Stimulated activated CD8-positive, alpha-beta memory T cell treated with anti-CD3 and anti-CD28 coated beads, Interleukin-15, amount 100 ng/mL, for 24 hours (primary cell): ENCODE measurements at places on chromosomes 7 and 10.

DNA sequence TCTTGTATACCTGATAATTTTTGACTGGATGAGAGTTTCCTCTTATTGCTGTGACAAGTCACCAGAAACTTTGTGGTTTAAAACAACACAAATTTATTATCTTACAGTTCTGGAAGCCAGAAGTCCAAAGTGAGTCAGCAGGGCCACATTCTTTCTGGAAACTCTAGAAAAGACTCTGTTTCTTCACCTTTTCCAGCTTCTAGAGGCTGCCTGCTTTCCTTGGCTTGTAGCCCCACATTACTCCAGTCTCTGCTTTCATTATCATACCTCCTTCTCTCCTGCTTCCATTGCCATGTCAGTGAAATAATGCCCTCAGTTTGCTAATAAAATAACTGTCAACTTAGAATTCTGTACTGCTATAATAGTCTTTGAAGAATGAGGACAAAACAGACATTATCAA, 65.3 kb downstream of the VCL start:
- DNase-seq: no peak

GRCh38 chr7:95904099-95904498, 131.7 kb downstream of the DYNC1I1 start:
- DNase-seq: no peak

- DNase-seq: no peak
Measured at GRCh38 chr7:99372275-99373090, 2.0 kb upstream of the ARPC1B start.

DNA sequence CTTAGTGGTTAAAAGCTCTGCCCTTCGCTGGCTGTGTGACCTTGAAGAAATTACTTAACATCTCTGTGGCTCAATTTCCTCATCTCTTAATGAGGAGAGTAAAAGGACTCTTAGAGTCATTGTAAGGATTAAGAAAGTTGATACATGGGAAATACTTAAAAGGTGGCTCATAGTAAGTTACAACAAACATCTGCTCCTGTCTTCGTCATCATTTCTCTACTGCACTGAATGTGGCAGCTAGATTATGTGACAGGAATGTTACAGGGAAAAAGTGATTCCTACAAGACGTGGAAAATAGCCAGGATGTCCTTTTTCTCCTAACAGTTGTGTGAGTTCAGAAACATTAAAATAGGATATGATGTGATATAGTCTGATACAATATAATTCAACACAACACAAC, 184.7 kb downstream of the FRMD4A start:
- DNase-seq: no peak

GRCh38 chr10:99520040-99520846, 12.5 kb upstream of the NKX2-3 start:
- DNase-seq: no peak

DNA sequence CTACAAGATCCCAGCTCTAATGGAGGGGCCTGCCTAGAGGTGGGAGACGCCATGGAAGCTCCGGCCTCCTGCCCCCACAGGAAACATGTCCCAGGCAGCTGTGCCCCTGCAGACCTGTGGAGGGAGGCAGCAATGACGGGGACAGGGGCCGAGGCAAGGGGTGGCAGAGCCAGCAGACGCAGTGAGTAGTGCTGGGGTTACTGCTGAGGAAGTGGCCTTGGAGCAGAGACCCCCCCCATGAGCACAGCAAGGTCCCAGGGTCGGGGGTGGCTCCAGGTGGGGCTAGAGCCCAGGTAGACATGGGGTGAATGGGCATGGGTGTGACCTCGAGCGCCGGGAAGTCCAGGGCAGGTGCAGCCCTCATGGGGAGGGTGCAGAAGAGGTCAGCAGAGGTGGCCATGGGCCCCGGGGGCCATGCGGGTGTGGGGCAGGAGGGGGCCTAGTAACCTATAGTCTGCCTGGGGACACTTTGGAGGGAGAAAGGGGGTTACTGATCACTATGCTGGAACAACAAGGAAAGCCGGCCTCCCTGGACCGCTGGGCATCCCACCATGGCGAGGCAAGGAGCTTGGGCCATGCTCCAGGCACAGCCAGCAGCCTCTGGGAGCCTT, 45.5 kb downstream of the JAKMIP3 start:
- DNase-seq: no peak

DNA sequence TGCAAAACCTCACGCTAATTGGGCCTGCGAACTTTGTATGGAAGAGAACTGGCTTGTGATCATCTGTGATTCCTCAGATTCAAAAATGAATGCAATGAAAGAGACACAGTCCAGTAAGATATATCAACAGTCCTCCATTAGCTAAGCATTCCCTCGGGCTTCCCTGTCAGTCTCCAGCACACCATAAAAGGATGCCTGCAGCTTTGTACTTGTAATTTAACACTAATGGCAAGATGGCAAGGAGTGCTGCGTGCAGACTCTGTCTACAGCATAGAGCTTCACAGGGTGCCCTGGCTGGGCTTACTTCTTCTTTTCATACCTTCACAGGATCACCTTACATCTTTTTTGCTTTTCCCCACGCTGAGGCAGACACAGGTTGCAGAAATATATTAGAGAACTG, 200.0 kb downstream of the GFRA1 start:
- DNase-seq: no peak

- DNase-seq: no peak
Measured at GRCh38 chr10:50394832-50395231, 143.5 kb upstream of the ASAH2 start.

GRCh38 chr10:26593896-26594295, 103.6 kb upstream of the PDSS1 start:
- no peak for DNase-seq

- no peak for DNase-seq
Measured at GRCh38 chr10:92696606-92697383, 7.0 kb downstream of the HHEX start.

DNA sequence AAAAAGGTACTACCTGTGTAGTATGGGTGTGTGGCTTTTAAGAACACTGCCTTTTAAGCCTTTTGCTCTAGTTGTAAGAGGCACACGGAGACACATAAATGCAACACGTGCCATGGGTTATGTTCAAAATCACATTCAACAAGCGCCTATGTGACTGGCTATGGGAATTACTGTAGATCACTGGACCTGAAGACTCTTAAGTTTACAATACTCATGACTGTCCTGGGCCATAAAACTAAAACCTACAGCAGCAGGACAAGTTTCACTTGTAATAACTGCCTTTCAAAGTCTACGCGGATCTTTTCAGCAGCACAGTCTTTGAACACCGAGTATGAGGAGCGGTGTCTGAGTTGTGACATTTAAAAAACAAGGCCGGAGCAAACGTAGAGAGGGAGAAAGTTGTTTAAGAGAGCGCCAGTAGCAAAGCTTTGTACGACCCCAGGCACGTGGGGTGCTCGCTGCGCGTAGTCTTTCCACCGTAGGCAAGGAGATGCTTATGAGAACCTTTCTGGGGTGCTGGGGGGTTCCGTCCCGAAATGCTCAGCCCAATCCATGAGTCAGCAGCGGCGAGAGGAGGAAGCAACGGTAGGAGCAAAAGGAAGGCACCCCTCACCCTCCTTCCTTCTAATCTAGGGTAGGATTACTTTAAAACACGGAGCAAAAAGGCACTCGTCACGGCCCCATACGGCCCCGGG, 662 bp downstream of the DNAJC2 start:
- peak; percentile 6 for DNase-seq

DNA sequence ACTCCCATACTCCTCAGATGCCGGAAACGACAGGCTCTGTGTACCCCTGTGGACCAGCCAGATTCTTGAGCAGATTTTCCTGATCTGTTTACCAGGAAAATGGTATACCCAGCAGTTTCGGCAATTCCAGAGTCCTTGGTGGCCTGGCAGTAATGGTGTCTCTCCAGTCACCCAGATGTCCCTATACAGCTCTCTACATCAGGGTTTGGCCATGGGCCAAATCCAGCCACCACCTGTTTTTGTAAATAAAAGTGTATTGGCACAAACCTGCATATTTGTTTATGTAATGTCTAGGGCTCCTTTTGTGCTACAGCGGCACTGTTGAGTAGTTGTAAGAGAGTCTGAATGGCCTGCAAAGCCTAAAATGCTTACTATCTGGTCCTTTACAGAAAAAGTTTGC, 491.3 kb downstream of the RPS24 start:
- no peak for DNase-seq

DNA sequence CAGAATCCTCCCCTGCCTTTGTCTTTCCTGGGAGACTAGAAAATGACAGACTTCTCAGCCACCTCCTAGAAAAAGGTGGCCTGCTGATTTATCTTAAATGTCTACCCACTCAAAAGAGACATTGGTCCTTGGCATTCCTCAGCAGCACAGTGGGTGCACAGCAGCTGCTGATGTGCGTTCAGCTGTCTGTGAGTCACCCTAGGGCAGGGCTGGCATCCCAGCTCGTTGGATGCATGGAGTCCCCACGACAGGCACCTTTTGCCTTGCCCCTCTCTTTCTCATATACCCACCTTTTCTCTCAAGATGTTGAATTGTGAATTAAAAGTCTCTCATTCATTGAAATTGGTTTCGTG, 113.0 kb downstream of the DOCK1 start:
- no peak for DNase-seq

DNA sequence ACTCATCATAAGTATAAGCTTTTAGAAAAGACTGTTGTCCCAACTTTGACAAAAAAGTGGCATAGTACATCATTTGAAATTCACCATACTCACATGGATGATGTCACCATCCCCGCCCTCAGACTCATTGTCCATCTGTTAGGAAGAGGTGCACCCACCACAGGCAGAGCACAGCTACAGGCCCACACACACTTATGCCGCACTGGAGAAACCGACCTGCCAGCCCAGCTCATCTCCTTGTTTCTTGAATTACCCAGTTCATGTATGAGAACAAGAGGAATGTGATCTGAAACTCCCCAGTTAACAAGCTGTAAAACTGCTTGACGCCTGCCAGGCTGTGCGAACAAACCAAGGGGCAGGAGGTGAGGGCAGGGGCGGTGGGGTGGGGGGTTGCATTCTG, 312.0 kb downstream of the DPP6 start:
- no peak for DNase-seq

- DNase-seq: no peak
Measured at GRCh38 chr7:25349283-25350017, 121.2 kb upstream of the NPVF start.

DNA sequence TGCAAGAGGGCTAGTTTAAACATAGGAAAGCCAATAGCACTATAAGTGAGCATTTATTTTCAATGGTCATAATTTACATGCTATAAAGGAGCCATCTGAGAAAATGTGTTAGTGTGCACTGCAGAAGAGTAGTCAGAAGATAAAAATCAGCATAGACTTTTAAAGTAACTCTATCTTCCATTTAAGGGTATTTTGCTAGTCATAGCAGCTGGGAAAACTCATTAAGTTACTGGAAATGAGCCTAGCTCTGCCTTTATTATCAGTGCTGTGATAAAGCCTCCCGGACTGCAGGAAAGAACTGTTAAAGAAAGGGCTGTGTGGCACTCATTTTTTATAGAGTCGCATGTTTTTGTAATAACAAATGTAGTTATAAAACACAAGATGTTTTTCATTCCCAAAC, 825.8 kb upstream of the POM121L12 start:
- DNase-seq: no peak

DNA sequence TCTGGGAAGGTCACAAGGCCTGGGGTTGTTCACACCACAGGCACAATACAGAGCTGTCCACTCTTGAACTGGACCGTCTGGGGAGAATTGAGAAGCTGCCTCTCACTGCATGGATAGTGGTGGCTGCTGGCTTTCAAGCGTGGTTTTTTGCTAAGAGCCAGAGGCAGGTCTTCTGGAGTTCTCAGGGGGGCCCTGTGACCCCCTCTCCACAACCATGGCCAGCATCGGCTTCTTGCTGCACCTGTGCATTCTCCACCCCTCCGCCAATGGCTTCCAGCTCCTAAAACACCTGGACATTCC, 140.3 kb downstream of the ADCY1 start:
- no peak for DNase-seq

DNA sequence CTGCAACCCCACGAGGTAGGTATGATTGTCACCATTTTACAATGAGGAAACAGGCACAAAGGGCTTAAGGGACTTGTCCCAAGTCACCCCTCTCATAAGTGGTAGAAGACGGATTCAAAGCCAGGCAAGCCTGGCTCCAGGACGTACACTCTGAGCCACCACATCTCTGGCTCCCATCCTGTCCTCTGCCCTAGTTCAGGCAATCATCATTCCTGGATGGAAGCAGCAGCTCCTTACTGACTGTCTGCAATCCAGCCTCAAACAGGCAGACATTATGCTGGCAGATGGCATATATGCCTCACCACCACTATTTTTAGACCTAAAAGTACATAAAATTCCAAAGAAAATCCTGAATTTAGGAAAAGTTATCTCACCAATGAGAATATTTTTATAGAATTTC, 100.7 kb downstream of the USP6NL start:
- DNase-seq: no peak

GRCh38 chr10:132451506-132452215, 54.7 kb downstream of the PWWP2B start:
- no peak for DNase-seq

GRCh38 chr7:78261302-78261701, 462.7 kb downstream of the PHTF2 start:
- no peak for DNase-seq

- no peak for DNase-seq
Measured at GRCh38 chr7:69817841-69818635, 219.8 kb downstream of the AUTS2 start.

- no peak for DNase-seq
Measured at GRCh38 chr7:104979167-104979841, 34.7 kb upstream of the KMT2E start.

GRCh38 chr10:122197611-122198222, 73.4 kb upstream of the BTBD16 start:
- no peak for DNase-seq

DNA sequence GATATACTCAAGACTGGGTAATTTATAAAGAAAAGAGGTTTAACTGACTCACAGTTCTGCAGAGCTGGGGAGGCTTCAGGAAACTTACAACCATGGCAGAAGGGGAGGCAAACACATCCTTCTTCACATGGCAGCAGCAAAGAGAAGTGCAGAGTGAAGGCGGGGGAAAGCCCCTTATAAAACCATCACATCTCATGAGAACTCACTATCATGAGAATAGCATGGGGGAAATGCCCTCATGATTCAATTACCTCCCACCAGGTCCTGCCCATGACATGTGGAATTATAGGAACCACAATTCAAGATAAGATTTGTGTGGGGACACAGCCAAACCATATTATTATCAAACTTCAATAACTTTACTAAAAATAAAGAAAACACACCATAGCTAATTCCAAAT, 30.4 kb upstream of the JAZF1 start:
- no peak for DNase-seq

- no peak for DNase-seq
Measured at GRCh38 chr7:11833431-11833830, 1.4 kb upstream of the THSD7A start.

- DNase-seq: no peak
Measured at GRCh38 chr10:129102906-129103693, 363.9 kb upstream of the MGMT start.

DNA sequence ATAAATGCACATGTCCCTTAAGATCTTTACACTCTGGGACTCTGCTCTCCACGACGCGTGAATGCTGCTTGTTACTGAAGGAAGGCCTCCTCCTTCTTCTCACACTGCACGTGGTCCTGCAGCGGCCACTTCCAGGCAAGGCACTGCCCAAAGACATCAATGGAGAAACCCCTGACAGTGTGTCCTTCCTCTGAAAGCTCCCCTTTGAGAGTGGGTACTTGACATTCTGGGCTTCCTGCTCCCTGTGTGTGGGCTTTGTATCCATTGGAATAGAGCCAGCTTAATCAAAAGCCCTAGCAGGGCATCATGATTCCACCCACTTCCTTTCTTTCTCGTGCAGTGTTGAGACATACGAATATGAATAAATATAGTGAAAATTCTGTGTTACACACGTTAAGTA, 69.7 kb upstream of the STK17A start:
- no peak for DNase-seq
